Fibroblast of skin of left quadriceps (primary cell): ENCODE measurements at places on chromosomes 7 and 10.

GRCh38 chr7:117010375-117011133, 57.3 kb downstream of the ST7 start:
- DNase-seq = no peak

DNA sequence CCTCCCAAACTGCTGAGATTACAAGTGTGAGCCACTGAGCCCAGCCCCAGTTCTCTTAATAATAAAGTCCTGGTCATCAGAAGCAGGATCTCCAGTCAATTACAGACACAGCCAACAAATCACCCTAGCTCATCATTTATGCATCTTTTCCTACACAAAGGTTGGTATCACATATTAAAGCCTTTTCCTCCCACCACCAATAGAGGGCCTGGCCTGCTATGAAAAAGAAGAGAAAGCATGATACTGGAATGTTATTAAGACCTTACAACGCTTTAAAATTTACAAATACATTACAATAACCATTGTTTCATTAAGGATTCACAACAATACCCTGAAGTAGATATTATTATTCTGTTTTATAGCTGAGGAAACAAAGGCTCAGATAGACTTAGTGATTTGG, 25.9 kb downstream of the VAX1 start:
- DNase-seq = no peak

DNA sequence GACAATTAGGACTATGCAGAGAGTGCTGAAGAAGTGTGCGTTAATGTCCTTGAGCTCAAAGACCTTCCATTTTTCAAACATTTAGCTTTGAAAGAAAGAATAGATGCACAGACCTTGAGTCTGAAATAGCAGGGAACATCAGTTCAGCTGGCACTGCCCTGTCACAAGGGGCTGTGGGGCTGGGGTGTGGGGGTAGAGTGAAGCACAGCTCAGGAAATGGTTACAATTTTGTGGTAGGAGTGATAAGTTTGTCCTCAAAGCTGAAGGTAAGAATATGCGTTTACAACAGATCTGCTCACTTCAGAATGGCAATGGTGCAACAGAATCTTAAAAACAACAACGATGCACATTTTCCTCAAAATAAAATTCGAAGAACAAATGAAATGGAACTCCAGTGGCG, 33.6 kb downstream of the SMKR1 start:
- DNase-seq = no peak

DNA sequence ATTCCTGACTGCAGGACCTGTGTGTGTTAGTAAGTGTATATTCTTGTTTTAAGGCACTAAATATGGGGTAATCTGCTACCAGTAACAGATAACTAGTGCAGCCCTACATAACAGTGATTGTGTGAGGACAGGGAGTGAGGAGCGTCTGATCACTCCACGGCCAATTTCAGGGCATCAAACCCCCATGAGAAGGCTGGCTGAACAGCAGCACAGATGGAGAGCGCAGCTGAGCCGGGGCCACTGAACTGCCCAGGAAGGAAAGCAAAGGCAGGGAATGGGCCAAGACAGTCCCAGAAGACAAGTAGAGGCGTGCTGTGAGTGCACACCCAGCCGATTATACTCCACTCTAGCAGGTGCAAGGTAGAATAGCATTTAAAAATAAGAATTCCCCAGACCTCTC, 157.1 kb upstream of the CHST15 start:
- no peak for DNase-seq

- DNase-seq = no peak
Observed at GRCh38 chr7:1895664-1896515, 225.8 kb downstream of the ELFN1 start.

GRCh38 chr7:1297017-1297960, 64.6 kb downstream of the UNCX start:
- DNase-seq = no peak

DNA sequence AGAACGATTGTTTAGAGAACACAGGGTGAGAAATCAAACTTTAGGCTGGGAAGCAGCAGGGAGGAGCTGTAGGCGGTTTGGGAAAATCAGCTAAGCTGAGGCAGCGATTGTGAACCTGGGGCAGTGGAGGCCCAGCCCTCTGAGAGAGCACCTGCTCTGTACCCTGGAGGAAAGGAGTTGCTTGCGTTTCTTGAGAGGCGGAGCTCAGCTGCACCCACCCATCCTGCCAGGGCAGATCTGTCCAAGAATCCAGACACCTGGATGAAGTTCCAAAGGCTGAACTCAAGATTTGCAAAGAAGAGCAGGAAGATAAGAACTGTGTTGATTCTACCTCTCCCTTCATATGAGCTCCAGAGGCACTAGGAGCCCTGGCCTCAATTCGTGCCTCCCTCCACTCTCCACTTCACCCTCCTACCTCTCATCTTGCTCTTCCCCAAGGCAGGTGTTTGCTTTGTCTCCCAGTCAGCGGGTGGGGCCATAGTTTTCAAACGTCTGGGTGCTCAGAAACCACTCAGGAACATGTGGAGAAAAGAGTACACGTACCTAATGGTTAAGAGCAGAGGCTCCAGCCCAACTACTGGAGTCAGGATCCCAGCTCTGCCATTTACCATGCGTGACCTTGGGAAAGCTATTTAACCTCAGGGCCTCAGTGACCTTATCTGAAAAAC, 21.5 kb upstream of the TMEM213 start:
- no peak for DNase-seq

DNA sequence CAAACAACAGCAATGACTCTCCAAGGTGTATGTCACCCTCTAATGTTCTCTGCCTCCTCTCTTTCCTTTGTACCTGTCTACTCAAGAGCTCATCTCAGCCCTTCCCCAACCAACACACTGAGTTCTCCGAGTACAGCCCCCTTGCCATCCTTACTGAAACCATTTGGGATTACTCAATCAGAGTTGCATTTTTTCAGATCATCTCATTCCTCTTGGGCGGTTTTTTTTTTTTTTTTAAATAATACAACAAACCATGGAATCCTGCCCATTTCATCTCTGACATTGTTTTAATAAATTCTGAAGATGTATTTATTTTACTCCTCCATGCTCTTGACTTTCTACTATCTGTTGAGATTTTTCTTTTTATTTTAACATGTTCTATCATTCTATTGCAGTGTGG, 4.2 kb upstream of the CREB3L2 start:
- no peak for DNase-seq

DNA sequence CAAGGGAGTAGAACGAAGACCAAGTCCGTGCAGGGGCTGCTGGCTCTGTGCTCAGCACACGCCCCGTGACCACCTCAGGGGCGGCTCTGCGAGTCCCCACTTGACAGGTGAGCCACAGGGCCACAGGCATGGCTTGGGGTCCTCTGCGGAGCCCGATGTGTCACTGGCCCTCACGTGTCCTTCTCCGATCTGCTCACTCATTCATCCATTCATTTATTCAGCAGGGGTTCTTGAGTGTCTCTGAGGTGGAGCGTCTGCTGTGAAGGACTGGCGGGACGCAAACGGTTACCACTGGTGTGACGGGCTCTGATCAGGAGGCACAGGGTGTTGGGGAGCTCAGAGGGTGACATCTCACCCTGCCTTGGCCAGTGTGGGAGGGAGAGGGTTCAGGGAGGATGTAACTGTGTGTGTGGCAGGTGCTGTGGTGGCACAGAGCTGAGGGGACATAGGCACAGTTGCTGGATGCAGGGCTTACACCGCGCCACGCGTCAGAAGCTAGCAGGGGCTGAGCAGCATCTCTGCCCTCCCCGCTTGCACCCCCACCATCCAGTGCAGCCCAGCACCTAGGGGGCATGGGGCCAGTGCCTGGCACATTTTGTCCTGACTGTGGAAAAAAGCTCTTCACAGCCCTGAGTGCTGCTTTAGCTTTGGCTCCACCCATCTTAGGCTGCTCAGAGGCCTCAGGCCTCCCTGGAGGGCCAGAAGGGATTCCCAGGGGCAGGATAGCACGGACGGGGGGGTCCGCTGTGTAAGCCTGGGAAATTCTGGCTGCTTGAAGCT, 116.8 kb downstream of the LHPP start:
- no peak for DNase-seq

DNA sequence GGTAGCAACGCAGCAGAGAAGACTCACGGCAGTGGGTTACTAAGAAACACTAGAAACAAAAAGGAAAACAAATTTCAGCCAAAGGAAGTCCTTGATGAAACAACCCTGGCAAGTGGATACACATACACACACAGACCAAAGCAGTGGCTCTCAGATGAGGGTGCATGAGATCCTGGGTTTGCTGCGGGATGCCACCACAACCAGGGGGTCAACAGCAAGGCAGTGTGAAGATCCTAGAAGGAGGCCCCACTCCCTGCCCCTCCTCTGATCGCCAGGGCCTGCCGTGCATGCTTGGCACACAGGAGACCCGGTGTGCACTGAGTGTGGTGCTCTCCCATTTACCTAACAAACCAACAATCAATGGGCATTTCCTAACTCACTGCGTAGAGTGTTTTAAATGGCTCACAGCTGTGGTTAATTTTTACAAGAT, 252.3 kb upstream of the KLF14 start:
- no peak for DNase-seq

- peak; percentile 20 for DNase-seq
Observed at GRCh38 chr7:30074422-30075030, 46.3 kb downstream of the PLEKHA8 start.

DNA sequence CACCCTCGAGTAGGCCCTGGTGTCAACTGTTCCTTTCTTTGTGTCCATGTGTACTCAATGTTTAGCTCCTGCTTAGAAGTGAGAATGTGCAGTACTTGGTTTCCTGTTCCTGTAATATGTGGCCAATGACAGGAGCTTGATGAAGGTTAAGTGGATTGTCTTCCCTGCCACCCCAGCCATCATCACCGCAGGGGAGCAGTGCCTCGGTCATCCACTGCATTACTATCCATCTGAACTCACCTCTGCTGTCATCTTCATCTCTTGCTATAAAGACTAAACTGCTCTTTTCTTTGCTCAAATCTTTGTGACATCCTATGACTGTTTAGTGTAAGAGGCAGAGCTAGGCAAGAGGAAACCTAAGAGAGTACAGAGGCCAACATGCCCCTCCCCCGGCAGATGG, 15.6 kb downstream of the ITIH2 start:
- no peak for DNase-seq

GRCh38 chr10:9621216-9621615, 1396.5 kb upstream of the CELF2 start:
- no peak for DNase-seq

- peak; percentile 77 for DNase-seq
Observed at GRCh38 chr7:34131371-34131770, 226.0 kb downstream of the BMPER start.

- DNase-seq = peak; percentile 26
Observed at GRCh38 chr10:103542764-103543616, 49.5 kb downstream of the NEURL1 start.

DNA sequence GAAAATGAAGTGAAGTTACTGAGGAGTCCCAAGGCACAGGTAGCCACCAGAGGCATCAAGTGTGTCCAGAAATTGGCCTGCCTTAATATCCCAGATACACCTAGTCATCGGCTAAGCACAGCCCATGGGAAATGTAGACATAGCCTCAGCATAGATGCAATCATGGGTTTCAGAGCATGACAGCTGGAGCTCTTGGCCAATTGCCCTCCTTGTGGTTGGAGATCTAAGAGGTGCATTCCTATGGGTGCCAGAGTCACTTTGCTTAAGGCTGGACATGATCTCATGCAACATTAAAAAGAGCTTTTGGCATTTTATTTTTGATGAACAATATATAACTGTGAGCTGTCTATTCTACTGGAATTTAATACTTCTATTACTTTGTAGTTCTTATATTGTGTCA, 758.0 kb upstream of the LRRTM3 start:
- DNase-seq = no peak

DNA sequence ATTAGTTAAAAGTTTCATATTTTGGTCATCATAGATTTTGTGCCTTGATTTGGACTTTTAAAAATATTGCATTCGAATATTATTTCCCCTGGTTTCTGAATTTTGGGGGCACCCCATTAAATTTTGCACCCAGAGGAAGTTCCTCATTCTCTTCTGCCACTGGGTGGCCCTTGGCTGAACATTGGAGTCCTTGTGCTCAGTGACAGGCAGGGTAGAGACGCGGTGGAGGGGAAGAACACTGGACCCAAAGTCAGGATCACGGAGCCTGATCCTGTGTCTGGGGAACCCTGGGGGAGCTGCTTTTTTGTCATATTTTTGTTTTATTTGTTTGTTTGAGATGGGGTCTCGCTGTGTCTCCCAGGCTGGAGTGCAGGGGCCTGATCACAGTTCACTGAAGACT, 74.7 kb downstream of the MKI67 start:
- DNase-seq = no peak

GRCh38 chr7:95840953-95841950, 68.9 kb downstream of the DYNC1I1 start:
- no peak for DNase-seq

DNA sequence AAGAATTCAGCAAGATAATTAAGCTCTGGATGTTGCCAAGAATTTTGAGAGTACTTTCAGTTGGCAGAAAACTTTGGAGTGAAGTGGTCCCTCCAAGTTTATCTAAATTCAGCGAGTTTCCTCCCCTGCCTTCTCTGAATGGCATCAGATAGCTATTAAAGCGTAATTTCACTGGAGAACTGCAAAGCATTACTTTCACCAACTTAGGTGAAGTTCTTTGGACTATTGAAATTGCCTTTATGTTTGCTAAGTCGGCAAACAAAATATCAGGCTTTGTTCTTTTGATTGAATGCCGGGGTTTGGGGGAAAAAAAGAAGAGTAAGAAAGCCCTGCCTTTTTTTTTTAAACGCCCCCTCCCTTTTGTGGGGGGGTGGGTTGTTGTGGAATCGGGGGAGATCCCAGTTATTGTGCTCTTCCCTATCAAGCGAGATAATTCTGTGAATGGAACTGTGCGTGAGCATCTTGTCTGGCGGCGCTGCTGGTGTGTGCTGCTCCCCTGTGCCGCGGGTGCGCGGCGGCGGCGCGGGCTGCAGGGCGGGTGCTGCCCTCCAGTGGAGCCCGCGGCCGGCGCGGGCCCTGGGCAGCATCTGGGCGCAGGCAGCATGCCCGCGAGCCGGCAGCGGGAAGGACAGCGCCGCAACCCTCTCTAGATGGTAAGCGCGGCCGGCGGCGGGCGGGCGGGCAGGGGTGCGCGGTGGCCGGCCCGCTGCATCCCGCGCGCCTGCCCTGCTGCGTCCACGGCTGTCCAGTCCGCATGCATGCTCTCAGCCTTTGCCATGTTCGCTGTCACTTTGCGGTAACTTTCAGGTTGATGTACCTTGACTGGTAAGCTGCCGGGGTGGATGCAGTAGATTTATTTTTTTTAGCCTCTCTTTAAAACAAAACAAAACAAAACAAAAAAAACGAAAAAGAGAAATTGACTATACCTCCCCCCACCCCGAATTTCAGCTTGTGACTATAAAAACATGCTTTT, 176.5 kb downstream of the TCF7L2 start:
- DNase-seq = peak; percentile 46

GRCh38 chr7:12518920-12519681, 51.4 kb upstream of the SCIN start:
- DNase-seq = no peak

DNA sequence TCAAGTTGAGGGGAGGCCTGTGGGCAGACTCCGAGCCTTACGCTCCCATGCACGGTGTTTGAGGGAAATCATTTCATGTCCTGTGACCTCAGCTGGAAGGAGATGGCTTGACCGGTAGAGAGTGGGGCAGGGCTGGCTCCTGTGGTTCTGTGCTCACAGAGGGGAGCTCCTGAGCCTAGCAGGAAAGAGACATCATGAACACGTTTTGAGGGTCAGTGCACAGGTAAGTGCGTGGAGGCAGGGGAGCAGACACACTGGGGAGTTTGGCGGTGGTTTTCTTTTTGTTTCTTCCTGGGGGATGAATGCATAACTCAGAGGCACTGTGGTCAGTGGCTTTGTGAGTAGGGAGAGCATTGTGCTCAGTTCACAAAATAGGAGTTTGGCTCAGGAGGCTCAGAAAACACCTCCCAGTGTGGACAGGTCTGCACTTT, 22.5 kb downstream of the ADCY1 start:
- no peak for DNase-seq

- no peak for DNase-seq
Observed at GRCh38 chr7:36311539-36311938, 78.1 kb upstream of the ANLN start.
